ENCODE measurements at places on chromosomes 11 and 22.

- DNase-seq, result no peak
Observed at GRCh38 chr11:12079726-12080556, 30.4 kb upstream of the MICAL2 start.

DNA sequence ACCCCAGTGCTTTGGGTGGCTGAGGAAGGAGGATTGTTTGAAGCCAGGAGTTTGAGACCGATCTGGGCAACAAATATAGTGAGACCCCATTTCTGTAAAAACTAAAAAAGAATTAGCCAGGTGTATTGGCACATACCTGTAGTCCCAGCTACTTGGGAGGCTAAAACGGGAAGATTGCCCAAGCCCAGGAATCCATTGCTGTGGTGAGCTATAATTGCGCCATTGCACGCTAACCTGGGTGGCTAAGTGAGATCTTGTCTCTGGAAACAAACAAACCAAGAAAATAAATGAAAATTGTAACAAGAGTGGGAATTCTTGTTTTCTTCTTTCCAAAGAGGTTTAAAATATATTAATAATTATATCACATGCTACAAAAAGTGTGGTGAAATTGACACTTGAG, 52.9 kb downstream of the DEPDC5 start:
- DNase-seq, result no peak

- DNase-seq, result no peak
Observed at GRCh38 chr22:47695176-47695575, 932.7 kb downstream of the TBC1D22A start.

DNA sequence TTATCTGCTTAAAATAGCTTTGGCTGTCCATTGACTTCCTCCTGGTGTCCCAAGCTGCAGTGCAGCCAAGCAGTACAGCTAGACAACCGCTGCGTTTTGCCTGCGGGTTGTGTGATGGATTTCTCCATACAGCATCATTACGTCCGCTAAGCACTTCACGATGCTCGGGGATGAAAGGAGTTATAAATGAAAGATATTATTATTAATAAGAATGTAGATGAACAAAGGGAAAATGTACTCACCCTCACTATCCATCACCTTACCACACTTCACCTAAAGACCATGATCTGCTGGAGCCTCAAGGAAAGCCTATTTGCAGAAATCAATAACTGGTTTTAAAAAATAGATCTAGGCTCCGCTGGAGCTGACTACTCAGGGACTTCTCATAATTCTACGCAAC, 509.1 kb downstream of the OPCML start:
- DNase-seq, result no peak

- no peak for DNase-seq
Observed at GRCh38 chr22:36383110-36383581, 4.6 kb downstream of the MYH9 start.

DNA sequence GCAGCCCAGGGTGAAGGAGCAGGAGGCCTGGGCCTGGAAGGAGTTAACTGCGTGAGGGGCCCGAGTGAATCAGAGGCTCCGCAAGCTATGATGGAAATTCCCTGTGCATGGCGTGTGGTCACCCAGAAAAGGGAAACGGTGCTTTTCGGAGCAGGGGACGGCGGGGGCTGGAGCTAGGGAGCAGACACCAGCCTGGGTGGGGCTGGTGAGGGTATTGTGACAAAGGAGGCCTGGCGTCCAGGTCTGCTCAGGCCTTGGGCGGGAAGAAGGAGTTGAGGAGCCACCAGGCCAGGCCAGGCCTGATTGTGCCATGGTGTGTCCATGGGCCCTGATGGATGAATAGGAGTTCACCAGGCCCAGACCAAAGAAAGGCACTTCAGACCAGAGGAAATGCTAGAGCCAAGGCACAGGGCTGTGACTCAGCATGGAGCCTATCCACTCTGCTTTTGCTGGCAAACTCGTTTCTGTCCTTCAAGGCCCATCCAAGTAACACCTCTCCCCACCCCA, 12.8 kb upstream of the SPI1 start:
- DNase-seq, result no peak

DNA sequence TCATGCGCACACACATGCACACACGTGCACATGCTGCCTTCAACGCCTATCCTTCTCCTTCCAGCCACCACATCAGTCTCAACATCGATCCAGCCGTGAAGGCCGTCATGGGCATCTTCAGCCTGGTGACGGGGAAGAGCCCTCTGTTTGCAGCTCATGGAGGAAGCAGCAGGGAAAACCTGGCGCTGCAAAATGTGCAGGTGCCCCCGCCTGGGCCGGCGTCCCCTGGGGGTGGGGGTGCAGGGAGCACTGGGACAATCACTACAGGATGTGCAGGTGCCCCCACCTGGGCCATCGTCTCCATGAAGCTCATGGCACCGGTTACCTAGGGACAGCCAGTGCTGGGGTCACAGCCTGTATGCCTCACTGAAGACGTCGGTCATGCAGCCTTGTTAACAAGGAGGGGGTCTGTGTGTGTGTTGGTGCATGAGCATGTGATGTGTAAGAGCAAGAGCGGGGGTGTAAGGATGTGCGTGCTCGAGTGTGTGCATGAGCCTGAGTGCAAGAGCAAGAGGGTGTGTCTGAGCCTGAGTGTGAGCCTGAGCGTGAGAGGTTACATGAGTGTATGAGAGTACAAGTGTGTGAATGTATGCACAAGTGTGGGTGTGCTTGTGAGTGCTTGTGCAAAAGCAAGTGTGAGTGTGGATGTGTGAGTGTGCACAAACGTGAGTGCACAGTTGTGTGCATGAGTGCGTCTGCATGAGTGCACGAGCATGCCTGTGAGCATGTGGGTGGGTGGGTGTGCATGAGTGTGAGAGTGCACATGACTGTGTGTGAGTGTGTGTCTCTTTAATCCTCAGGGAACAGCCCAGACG, 31.5 kb downstream of the NADSYN1 start:
- DNase-seq, result no peak

DNA sequence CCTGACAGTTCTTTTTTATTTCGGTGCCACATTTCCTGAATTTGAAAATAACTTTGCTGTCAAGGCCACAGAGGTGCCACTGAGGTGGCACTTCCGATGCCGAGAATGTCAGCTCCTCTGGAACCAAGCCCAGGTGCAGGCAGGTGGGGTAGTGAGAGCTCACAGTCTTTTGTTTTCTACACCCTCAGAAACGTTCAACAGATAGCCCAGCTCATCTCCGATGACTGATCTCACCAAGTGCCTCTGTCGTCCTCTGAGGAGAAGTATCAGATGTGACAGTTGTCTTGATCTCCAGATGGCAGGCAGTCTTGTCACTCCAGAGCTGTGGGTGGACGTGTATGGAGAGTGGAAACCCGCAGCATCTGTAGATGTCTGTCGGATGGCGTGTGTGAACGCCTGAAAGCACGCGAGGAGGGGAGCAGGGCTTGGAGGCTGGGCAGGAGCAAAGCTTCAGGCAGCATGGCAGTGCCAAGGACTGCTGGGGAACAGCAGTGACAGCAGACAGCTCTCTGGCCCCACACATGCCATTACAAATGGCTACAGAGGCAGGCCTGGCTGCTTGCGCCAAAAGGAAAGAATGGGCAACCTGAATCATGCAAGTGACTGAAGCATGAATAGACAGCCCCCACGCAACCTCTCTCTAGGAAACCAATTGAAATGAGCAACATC, 877.0 kb downstream of the OPCML start:
- no peak for DNase-seq

- DNase-seq, result no peak
Observed at GRCh38 chr22:47837703-47838102, 1075.3 kb downstream of the TBC1D22A start.

DNA sequence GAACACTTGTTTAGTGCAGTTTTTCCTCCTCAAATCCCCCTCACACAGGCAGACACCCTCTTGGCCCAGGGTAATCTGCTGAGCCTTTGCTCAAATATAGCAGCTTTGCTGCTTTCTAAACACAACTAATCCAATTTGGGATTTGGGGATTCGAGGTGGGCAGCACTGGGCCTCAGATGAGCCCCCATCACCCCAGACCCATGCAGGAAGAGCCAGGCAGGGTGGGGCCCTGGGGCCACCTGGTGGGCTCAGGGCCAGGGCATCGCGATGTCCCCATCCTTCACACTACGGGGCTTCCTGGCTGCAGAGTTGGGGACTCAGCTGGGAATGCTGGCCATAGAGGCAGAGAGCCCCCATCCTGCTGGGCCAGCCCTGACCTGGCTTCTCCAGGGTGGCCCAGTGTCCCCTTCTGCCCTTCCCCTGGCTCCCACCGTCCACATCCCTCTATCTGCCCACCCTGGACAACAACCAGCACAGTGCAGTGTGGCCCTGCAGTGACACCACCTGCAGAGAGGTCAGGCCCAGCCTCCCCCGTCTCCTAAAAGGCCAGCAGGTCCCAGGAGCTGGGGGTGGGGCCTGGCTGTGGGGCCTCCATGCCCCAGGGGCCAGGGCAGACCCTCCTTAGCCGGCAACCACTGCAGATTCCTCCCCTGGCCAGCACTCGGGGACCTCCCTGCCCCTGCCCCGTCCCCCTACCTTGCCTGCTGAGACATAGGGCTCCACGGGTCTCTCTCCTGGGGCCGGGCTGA, 56.6 kb upstream of the CCDC188 start:
- no peak for DNase-seq

DNA sequence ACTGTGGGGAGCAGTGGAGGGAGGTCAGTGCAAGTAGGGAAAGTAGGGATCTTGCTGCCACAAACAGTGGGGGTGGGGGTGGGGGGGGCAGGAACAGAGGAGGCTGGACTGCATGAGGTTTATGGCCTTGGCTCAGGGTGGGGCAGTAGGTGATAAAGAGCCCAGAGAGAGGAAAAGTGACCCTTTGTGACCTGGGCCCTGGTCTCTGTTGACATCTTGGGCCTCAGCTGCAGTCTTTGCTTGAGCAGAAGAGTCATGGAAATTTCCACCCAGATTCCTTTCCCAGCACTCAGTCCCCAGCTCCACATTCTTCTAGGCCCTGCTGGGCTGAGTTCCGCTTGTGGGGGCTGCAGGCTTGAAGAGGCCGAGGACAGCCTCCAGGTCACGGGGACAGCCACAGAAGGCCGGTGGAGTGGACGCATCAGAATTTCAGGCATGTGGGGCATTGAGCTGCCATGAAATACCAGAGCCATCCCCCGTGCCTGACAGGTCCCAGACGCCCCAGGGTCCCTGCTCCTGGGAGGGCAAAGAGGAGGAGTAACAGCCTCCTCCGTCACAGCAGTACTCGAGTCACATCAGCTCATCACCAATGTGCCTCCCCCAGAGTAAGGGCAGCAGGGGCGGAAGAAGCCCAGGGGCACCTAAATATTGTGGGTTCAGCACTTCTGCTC, 9.7 kb upstream of the MALAT1 start:
- DNase-seq, result no peak

- DNase-seq, result no peak
Observed at GRCh38 chr22:43891360-43892182, at the start of gene PNPLA5. Gene PNPLA5 (minus strand): TSS chr22:43892013. CDS start chr22:43891880, 133 bp downstream.

Data from NCI-H774 (cell line).